ENCODE measurements at places on chromosomes 16 and 17.
A peak's percentile ranks its signal among the peaks of the same experiment; 100 is the strongest.

DNA sequence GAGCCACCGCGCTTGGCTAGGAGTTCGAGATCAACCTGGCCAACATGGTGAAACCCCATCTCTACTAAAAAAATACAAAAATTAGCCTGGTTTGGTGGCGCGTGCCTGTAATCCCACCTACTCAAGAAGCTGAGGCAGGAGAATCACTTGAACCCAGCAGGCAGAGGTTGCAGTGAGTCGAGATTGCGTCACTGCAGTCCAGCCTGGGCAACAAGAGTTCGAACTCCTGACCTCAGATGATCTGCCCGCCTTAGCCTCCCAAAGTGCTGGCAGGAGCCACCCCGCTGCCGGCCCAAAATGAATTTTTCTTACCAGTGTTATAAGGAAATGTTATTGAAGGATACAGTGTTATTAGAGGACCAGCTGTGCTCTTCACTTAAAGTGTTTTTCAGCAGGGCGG, 2.3 kb downstream of the NUP85 start:
- no peak for DNase-seq

GRCh38 chr17:18858567-18859245, 775 bp downstream of the PRPSAP2 start:
- no peak for DNase-seq

DNA sequence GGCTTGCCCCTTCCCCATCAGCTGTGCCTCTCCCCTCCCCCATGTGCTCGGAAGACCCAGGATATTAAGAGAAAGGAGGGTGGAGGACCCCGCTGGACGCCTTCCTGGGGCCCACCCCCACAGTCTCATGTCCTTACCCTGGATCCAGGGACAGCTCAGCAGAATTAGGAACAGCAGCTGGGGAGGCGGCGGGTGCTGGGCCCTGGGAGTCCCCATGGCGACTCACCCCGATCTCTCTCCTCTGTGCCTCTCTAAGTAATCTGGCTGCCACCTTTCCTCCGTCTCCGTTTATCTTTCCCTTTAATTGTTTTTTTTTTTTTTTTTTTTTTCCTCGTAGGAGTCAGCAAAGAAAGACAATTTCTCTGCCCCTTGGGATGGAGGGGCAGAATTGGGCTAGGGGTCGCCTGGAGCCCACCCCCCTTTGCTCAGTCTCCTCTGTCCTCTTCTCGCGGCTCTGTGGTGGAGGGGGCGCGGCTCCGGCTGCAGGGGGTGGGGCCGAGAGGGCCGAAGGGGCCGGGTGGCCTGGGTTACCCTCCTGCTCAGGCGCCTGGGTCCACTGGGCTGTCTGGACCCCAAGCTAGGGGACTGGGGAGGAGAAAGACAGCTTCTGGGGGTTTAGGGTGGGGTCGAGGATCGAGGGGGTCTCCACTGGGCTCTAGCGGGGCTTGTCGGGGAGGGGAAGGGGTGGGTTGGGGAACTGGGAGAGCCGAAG, 390 bp downstream of the SEZ6L2 start:
- no peak for DNase-seq

GRCh38 chr17:45729294-45729907, 54.7 kb upstream of the CRHR1 start:
- no peak for DNase-seq

DNA sequence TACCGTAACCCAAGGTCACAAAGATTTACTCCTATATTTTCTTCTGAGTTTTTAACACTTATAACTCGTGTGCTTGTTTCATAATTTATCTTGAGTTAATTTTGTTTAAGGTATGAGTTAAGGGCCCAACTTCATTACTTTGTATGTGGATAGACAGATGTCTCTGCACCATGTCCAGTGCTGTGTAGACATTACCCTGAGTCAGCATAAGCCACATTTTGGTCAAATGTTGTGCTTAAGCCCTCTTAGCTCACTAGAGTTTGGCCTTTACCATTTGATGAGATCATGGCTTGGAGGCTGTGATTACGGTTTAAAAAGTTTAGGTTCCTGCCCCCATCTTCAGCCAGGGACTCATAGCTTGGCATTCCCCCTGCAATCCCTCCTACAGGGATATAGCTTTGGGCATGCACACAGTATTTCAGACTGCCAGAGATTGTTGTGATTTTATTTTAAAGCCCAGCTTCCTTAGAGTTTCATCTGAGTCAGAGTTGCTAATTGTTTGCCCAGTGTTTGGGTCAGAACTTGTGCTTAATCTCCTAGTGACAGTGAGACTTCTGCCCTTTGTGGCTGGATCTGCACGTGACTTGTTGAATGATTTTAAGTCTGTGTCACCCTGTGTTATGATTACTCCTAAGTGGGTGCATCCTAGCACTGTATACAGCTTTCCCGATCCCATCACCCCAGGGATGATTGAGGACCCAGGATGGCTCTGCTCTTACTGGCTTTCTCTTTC, 393.1 kb downstream of the CNTNAP4 start:
- DNase-seq: no peak

- DNase-seq: peak; percentile 49
These were observed at the start of gene FA2H for GRCh38 chr16:74774223-74775139. Gene FA2H (minus strand): TSS chr16:74774820. CDS start chr16:74774755, 65 bp downstream.

GRCh38 chr16:24845726-24846547, at the start of gene SLC5A11:
Gene SLC5A11 (plus strand): TSS chr16:24845963. CDS start chr16:24858644, 12,681 bp downstream.
- no peak for DNase-seq

GRCh38 chr17:57505841-57506773, 239.0 kb downstream of the CCDC182 start:
- DNase-seq: no peak

- no peak for DNase-seq
These were observed 268.7 kb upstream of the CDH5 start for GRCh38 chr16:66097751-66098150.

- no peak for DNase-seq
These were observed 240.3 kb upstream of the DYNLRB2 start for GRCh38 chr16:80300456-80300855.

DNA sequence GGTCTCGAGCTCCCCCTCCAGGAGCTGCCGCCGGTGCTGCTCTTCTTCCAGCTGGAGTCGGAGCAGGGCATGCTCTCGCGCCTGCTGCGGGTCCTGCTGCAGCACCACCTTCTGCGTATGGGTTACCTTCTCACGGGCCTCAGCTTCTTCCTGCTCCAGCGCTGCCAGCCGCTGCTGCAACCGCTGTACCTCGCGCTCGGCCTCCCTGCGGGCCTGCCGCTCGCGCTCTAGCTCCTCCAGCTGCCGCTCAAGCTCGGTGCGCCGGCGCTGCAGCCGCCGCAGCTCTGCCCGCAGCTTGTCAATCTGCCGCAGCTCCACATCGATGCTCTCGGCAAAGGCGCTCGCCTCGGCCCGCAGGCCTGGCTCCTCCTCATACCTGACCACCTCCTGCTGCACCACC, 36.9 kb downstream of the UBN1 start:
- DNase-seq: no peak

GRCh38 chr16:11071829-11072228, 127.5 kb downstream of the CLEC16A start:
- no peak for DNase-seq

- DNase-seq: no peak
These were observed 9.5 kb downstream of the ABCA9 start for GRCh38 chr17:69050999-69051775.

DNA sequence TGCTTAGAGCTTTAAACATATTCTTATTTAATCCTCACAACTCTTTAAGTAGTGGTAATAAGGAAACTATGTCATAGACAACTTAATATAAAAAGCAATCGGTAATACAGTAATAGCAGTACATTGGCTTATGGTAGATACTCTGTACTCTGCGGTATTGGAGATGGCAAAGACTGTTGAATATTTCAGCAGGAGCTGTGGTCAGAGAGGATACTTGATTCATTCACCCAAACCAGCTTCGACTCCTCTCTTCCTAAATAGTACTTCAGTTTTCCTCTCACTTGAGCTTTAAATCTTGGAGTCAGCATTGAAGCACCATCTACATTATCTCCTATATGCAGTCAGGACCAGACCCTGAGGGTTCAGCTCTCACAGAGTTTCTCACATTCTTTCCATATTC, 169.3 kb downstream of the CYB561 start:
- DNase-seq: no peak

- no peak for DNase-seq
These were observed 19.5 kb downstream of the TEKT5 start for GRCh38 chr16:10675216-10675615.

GRCh38 chr17:73130977-73131376, 33.8 kb upstream of the SSTR2 start:
- no peak for DNase-seq

DNA sequence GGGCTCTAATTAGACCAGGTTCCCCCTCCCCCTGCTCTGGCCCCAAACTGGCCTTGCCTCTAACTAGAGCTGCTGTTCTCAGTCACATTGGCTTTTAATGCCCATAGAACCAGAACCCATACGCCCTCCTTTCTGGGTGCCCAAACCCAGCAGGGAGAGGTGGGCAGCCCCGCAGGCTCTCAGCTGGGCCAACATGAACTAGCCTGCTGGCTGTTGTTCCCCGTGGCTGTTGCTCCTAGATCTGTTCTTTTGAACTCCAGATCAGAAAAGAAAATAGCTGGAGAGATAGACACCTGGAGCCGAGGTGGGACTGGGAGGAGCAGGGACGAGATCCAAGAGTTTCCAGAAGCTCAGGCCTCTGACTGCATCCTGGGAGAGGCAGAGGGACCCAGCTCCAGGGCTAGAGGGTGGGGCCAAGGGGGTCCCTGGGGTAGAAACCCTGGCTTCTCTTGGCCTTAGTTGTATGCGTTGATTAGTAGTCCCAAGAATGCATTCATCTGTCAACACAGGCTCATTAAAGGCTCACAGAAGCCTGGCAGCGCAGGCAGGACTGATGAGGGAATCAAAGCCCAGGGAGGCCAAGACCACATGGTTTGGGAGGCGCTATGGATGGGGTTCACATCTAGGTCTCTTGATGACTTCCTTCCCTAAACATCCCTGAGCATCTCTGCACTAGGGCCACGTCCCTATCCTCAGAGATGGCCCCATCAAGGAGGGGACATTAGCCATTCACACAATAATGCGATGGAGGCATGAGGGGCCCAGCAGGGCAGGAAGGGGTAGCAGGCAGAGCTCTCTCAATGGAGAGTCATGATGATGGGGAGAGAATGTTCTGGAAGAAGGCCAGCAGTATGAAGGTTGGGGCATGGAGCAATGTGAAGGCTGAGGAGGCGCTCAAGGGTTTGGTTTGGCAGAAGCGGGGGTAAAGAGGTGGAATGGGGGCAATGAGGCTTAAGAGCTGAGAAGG, 1.3 kb upstream of the CPSF4L start:
- no peak for DNase-seq

- no peak for DNase-seq
These were observed 4.3 kb upstream of the MYH3 start for GRCh38 chr17:10661437-10661836.

DNA sequence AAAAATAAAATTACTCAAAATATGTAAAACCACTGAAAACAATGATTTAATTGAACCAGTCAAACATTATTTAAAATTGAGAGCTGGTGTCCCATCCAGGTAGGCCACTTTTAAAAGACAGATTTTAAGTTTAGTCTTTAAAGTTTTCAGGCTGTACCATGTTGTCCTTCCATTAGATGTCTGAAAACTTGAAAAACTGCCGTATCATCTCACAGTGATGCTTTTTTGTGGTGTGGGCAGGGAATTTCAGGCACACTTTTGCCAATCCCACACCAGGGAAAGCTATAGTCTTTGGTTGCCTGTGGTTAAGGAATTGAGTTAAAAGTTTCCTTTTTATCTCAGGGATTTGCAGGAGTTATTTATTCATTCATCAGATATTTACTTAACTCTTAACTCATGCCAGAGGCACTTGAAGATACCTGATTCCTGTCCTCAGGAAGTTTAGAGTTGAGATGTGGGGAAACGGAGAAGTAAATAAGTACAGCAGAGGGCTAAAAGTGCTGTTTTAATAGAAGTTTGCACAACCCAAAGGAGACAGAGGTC, 3.2 kb downstream of the SNTB2 start:
- no peak for DNase-seq

DNA sequence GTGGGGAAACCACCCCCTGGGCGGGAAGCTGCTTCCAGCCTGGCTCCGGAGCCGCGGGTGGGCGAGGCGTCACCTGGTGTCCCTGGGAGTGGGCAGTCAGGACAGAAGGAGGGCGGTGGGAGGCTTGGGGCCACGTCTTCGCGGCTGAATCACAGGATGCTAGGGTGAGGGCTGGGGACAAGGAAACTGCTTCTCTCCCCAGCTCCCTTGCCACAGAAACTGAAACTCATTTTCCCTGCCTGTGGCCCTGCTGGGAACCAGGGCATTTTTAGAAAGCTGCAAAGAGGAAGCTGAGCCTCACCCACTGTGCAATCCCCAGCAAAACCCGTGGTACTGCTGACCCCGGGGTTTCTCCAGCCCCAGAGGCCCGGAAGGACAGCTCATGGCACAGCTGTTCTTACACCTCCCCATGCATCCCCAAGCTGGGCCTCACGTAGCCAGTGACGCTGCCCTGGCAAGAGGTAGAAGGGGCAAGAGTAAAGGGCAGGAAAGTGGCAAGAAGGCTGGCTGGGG, 8.2 kb downstream of the RHBDF2 start:
- peak; percentile 44 for DNase-seq

- DNase-seq: no peak
These were observed 1.5 kb downstream of the FGF11 start for GRCh38 chr17:7440834-7441195.

DNA sequence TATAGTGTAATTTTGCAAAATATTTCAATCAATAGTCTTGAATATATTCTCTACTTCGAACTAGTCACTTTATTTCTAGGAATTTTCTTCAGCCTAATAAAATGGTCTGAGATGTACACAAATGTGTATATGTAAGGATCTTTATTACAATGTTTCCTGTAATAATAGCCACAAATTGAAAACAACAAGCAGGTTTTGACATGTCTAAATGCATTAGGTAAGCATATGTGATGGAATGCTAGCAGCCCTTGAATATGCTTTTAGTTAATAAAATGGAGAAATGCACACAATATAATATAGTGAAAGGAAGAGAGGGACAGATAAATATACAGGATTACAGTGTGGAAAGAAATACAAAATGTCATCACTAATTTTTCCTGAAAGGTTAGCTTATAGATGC, 196.5 kb upstream of the IRX5 start:
- DNase-seq: no peak

- DNase-seq: no peak
These were observed 109.9 kb upstream of the CORO6 start for GRCh38 chr17:29732613-29733012.

GRCh38 chr16:13014476-13014875, 113.1 kb downstream of the SHISA9 start:
- no peak for DNase-seq

DNA sequence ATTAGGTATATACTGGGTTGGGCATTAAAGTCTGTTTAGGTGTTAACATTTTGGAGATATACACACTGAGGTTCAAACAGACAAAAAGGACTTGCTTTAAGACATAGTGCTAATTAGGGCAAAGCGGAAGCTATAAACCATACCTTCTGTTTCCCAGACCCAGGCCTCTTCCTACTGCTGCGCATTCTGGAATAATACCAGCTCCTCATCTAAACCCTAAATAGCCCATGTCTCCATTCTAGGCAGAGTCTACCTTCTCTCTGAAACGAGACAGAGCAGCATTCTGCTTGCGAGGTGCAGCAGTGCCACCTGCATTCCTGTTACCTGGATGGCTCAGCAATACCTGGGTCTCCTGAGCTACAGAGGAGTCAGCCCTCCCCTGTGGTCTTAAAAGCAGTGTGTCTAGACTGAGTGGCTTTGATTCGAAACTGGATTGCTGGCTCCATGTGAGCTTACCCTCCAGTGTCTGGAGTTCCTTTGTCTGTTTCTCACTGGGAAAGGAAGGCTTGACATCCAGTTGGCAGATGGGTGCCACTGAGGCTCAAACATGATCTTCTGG, 6.4 kb downstream of the YPEL2 start:
- no peak for DNase-seq

- DNase-seq: no peak
These were observed 19.8 kb upstream of the G6PC1 start for GRCh38 chr17:42880776-42881310.

- no peak for DNase-seq
These were observed 21.4 kb upstream of the TIMP2 start for GRCh38 chr17:78946631-78947030.

- no peak for DNase-seq
These were observed 36.1 kb downstream of the GINS2 start for GRCh38 chr16:85652431-85653221.
